ENCODE measurements at places on chromosomes 12 and 14.

DNA sequence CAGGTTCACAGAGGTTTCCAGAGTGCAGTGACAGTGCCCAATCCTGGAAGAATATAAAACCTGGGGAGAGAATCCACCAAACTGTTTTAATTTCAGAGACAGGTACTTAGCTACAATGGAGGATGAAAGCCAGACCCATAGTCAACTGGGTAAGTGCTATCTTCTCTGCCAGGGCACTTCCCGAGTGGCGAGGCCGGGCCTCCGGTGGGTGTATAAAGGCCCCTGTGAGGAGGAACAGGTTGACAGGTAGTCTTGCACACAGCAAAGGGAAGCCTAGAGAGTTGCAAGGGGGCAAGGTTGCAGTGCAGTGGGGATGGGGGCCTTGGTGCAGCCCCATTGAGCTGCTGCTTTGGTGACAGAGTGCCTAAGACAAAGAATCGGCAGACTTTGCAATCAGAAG is 130.7 kb downstream of the SLC38A6 start:
- DNase-seq: no peak

DNA sequence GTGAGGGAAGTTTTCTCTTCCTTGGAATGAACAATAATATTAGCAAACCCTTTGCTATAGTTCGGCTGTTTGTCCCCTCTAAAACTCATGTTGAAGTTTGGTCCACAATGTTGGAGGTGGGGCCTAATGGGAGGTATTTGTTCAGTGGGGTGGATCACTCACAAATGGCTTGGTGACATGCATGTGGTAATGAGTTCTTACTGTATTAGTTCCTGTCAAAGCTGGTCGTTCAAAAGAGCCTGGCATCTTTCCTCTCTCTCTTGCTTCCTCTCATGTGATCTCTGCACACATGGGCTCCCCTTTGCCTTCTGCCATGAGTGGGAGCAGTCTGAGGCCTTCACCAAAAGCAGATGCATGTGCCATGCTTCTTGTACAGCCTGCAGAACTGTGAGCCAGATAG is 13.1 kb upstream of the PPP4R4 start:
- DNase-seq: no peak

GRCh38 chr12:21815306-21816062 is 41.0 kb upstream of the KCNJ8 start:
- DNase-seq: no peak

- DNase-seq: no peak
These were observed 150.7 kb upstream of the PTPRQ start for GRCh38 chr12:80293347-80293746.

GRCh38 chr14:74301594-74302151 is 1.1 kb downstream of the ABCD4 start:
- no peak for DNase-seq
